Renal pelvis (tissue), 12 donors: ENCODE measurements at places on chromosomes 12 and 14. TPM values are rescaled to one million over a fixed set of nuclear protein-coding genes. Genes with fewer than 3 reads are reported as not detected.

- DNase-seq: peak; percentile 23
Observed at GRCh38 chr12:67469666-67470065, 178.9 kb upstream of the DYRK2 start.

DNA sequence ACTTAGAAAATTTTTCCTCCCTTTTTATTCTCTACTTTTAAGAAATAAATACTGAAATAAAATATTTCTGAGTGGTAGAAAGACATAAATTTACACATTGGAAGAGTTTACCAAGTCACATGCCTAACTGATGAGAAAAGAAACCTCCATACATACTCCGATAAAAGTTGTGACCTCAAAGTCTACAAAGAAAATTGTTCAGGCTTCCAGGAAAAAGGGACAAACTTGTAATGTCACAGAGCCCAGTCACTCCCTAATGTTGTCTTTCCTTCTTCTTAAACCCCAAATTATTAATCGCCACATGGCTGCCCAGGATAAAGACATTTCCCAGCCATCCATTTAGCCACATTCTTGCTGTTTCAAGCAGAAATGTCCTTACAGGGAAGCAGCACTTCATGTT lies 455.3 kb downstream of the MDGA2 start:
- DNase-seq: no peak

- DNase-seq: no peak
Observed at GRCh38 chr12:62291864-62292760, 31.9 kb downstream of the USP15 start.

DNA sequence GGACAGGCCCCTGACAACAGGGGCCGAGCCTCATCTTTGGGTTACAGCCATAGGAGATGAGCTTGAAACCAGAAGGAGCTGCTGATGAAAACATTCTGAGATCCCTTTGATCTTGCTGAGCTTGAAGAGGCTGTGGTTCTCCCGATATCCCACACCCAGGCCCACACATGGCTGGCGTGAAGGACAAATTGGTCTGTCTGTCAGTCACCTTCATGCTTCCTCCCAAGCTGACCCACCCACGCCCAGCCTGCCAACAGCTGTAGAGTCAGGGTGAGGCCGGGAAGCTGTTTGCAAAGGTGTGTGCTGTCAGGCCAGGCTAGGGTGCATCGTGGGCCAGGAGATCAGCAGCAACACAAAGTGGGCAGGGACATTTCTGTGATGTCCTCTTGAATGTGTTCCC lies 43.2 kb downstream of the FZD10 start:
- DNase-seq: no peak

DNA sequence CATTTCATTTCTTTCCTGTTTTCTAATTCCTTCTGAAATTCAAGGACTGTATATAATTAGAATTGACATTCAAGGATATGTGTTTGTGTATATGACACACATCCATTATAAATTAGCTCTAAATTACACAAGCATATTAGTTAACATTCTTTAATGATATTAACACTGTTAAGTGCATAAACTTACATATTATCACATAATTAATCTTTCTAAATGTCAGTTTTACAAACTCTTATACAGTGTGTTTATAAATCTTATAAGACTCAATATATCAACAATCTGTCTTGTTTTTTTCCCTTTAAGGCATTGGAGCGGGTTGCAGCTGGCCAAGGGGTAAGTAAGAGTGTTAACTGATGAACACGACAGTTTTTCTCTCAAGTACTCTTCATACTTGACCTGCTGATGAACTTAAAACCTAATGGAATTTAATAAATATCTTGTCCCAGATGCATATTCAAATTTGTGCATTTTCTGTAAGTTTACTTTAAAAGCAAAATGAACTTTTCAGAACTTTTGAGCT lies 76.1 kb downstream of the METTL25 start:
- no peak for DNase-seq

DNA sequence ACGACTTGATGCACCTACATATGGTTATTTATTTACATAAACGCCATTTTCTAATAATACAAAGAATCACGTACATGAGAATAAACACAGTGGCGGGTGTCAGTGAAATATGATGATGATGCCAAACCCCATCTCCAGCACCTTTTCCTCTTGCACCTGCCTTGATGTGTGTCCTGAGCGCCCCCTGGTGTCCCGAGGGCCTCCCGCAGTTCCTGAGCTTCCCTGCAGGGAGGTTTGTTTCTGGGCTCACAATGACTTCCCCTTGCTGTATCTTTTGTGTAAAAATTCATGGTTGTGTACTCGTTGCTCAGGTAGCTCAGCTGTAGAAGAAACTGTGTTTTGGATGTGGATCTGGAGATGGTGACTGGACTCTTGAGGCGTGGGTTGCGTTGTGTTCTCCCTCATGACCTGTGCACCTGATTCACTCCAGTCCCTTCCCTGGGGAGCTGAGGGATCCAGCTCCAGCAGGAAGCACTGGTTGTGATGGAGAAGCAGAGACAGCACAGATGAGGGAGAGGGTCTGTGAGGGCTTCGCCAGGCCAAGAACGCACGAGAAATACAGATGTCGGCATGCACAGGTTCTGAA lies 1037.8 kb downstream of the TMEM121 start:
- no peak for DNase-seq

DNA sequence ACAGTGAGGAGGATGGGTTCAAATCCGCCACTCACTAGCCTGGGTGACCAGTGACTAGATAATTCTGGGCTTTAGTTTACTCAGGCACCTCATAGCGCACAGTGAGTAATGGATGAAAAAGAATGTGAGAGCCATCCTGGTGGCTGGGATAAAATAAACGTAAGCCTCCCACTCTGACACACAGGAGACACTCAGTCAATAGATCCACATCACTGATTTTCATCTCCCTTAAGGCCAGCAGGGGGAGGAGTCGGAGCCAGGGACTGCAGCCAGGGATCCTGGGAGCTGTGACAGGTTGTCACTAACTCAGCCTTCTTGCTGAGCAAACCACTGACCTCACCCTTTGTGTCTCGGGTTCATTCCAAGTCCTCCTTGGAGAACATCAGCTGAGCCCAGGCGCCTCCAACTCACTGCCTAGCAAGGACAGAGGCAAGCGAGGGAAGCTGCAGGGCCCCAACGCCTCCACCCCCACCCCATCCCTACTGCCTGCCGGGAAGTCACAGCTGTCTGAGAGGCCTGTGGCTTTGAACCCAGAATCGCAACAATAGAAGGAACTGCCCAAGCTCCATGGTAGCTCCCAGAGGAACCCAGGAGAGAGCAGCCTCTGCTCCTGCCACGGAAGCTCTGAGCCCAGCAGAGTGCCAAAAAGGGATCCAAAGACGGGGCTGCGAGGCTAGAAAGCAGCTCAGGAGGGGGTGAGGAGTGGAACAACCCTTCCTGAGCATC lies 30.7 kb downstream of the PXN start:
- peak; percentile 88 for DNase-seq

GRCh38 chr14:34489324-34489723 lies 27.3 kb upstream of the SPTSSA start:
- DNase-seq: no peak

GRCh38 chr14:31229009-31229408 lies 21.4 kb upstream of the HECTD1 start:
- DNase-seq: no peak

DNA sequence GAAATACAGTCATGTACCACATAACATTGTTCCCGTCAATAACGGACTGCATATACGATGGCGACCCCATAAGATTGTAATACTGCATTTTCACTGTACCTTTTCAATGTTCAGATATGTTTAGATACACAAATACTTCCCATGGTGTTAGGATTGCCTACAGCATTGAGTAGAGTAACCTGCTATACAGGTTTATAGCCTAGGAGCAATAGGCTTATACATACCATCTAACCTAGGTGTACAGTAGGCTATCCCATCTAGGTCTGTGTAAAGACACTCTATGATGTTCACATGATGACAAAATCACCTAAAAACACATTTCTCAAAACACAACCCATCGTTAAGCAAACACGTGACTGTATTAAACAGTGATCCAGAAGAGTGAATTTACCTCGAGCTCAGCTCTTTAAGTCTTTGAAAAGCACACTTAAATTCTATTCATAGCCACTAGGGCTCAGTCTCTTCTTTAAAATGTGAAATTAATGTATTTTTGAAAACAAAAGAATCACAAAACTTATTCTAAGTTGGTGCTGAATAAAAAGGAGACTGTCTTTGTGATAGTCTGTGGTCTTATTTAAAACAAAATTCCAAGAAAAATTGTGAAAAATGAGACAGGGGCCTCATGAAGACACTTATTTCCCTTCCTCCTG lies 239.1 kb upstream of the ARID2 start:
- DNase-seq: no peak

DNA sequence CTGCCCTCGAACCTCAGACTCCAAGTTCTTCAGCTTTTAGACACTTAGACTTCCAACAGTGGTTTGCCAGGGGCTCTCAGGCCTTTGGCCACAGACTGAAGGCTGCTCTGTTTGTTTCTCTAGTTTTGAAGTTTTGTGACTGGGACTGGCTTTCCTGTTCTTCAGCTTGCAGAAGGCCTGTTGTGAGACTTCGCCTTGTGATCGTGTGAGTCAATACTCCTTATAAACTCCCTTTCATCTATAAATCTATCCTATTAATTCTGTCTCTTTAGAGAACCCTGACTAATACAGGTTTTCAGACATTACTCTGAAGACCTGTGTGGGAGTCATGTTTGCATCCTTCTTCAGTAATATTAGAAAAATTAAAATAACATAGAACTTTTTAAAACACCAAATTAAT lies 289.1 kb downstream of the RMST start:
- DNase-seq: no peak

DNA sequence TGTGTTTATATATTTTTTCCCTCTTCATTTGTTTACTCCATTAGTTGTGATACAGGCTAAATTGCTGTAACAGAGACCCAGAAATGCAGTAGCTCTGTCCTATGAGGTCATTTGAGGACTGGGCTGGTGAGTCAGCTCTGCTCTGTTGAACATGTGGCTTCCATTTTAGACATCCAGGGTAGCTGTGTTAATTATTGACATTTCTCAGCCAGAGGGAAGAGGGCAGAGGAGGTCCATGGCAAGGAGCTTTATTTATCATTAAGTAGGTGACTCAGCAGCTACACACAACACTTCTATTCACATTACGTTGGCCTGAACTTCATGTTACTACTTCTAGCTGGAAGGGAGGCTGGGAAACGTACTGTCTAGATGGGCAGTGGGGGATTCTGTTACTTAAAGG lies 85.4 kb downstream of the PTCSC3 start:
- peak; percentile 69 for DNase-seq

DNA sequence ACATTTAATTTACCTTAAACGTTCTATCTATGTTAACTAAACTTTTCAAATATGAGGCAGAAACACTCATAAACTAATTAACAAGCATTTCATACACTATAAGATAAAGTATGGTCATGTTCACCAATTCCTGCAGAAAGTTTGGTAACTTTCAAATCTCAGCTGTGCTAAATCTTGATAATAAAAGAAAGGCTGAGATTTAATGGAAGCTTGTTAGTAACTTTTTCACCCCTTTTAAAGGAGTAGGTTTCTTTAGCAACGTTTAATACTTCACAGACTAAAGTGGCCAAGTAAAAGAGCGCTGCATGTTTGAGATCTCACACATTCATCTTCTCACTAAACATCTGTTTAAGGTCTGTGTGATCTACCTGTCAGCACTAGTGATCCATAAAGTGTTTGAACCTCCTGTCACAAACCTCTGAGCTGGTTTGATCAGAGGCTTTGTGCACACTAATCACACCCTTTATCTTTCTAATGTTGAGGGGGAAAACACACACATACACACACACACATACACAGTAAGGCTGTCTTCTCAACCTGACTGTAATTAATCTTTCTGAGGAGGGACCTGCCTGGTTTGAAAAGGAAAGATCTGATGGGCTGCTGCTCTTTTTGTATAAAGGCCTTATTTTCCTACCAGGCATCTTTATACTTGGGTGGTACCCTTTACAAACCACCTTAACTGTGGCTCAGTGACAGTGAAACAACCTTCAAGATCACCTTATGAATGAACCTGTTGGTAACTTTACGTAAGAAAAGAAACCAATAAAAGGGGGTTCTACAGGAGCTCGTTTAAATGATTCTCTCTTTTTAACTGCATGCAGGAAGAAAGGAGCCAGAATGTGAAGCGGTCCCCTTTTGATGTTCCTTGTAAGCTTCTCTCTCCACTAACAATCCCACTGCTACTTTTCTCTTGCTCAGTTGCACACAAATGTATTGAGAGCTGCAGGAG lies 244.2 kb downstream of the SOX5 start:
- DNase-seq: no peak

DNA sequence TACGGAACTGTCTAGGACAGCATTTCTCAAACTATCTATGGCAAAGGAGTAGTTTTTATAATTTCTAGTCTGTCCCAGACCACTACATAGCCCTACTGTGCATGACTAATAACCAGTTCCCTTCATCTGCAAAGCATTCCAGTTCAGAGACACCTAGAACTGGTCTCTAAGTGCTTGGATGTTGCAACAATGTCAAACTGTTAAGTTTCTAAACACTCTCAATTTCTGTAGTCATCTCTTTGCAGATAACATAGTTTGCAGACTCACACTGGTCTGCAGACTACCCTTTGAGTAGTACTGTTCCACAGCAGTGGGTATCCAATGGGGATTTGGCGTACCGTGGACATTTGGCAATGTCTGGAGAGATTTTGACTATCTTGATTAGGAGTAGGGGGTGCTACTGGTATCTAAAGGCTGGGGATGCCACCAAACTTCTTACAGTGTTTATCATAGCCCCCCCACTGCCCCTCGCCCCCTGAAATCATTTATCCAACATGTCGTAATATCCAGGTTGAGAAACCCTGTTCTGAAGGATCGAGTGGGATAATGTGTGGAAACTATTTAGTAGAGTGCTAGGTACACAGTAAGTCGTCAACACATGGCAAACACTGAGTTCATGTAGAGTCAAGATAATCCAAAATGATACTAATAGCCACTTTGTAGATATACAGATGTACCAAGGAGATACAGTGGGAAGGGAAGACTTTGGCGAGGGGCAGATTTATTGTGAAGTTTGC lies 1.7 kb downstream of the C12orf76 start:
- DNase-seq: no peak

GRCh38 chr12:1424674-1425395 lies 169.5 kb downstream of the FBXL14 start:
- DNase-seq: no peak

DNA sequence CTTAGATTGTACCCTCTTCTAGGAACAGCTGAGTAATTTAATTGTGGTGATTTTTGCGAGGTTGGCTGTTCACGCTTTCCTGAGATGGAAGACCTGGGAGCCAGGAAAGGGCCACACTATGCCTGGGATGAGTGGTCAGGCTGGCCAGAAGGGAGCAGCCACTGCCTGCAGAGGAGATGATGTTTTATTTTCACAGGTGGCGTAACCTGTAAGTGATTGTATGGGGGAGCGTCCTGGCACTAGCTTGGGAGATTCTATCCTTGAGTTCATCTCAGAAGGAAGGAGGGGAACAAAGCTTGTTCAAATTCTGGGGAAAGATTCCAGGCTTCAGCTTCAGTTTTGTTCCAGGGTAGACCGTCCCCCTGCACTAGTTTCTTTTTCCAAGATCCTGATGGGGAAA lies 1.2 kb downstream of the RPH3A start:
- DNase-seq: no peak

GRCh38 chr14:91283666-91284065 lies 39.2 kb upstream of the GPR68 start:
- DNase-seq: no peak

GRCh38 chr12:96225994-96226399 lies 31.8 kb downstream of the ELK3 start:
- DNase-seq: no peak

The EEA1 gene
- polyA plus RNA-seq: 13.1 TPM

The EMP1 gene
- 83.8 TPM for polyA plus RNA-seq

The MGAT4C gene
- 1.6 TPM for polyA plus RNA-seq

The PTPRB gene
- polyA plus RNA-seq: 18.1 TPM

The PLEKHG3 gene
- 109 TPM for polyA plus RNA-seq

The MUCL1 gene
- polyA plus RNA-seq: not detected

The CEBPE gene
- polyA plus RNA-seq: 0.10 TPM

The GNG2 gene
- 58.2 TPM for polyA plus RNA-seq

The AMN gene
- polyA plus RNA-seq: 50.0 TPM

The TAS2R19 gene
- 1.4 TPM for polyA plus RNA-seq

The ACVRL1 gene
- 34.3 TPM for polyA plus RNA-seq
